ENCODE measurements at places on chromosomes 5 and 9. TPM values are rescaled to one million over a fixed set of nuclear protein-coding genes. Genes with fewer than 3 reads are reported as not detected.

DNA sequence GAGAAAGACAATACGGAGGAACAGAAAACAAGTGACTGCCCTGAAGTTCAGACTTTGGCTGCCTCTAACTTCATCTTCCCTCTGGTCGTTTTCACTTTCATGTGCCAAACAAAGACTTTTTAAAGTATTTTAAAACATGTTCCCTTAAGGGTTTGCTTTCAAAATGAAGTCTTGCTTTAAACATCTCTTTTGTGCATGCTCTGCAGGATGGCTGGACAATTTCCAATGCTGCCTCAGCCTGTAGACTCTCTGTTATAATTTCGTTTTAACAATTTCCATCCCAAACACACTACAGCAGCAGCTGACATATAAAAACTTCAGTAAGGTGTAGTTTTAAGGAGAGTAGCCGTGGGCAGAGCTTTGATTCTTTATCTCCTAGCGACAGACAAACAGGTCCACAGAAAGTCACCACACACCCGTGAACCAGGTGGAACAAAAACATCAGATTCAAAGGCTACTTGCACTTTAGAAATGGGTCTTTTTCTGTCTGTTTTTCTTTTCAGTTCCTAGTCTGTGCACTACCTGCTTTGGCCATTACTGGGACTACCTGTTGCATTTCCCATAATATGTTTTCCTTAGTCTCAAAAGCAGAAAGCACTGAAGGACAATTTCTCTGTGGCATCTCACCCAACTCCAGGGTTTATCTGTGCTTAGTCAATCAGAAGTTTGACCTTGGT is 308.9 kb downstream of the DTWD2 start:
- no peaks in the 10 kb centered on the region for H3K27me3 ChIP-seq
- DNase-seq, result no peak
- no peak overlapping the region for H3K27ac ChIP-seq
- H3K4me3 ChIP-seq, result no peak overlapping the region
- H3K4me1 ChIP-seq, result no peaks in the 10 kb centered on the region

DNA sequence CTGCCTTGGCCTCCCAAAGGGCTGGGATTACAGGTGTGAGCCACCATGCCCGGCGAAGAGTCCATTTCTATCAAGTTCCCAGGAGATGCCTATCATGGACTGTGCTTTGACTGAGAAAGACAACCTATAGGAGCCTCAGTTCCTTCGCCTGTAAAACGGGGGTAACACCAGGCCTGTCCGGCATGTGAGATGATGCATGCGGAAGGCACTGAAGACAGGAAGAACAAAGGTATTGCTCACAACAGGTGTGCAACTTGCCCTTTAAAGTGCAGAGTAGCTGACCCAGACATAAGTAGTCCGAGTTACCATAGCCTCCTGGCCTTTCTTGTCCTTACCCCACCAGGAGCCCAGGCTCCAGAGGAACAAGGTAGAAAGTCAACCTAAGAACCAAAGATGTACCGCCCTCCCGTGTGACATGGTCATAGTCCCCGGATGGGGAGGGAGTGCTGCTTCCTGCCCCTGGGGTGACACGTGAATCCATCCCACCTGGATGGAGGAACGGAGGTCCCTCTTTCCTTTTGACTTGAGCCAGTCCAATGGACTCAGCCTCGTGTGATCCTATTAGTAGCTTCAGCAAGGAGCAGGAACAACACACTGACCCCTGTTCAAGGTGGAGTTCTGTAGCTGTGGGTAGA is 60.3 kb downstream of the HSPA4 start:
- peaks cover 2% of the 10 kb centered on the region for H3K4me1 ChIP-seq
- DNase-seq, result no peak
- H3K27ac ChIP-seq, result no peak overlapping the region
- no peak overlapping the region for H3K4me3 ChIP-seq
- H3K27me3 ChIP-seq, result peaks cover 4% of the 10 kb centered on the region
- H3K36me3 ChIP-seq, result no peaks in the 10 kb centered on the region

The SET gene
- 436 TPM for total RNA-seq

The FANCG gene
- total RNA-seq, result 141 TPM

DNA sequence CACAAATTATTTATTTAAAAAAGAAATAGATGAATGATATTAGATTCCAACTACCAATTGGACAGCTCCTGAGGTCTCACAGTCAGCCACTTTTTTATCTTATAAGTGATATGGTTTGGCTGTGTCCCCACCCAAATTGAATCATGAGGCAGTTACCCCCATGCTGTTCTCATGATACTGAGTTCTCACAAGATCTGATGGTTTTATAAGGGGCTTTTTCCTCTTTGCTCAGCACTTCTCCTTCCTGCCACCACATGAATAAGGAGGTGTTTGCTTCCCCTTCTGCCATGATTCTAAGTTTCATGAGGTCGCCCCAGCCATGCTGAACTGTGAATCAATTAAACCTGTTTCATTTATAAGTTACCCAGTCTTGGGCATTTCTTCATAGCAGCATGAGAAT is 12.9 kb downstream of the NLN start:
- peaks cover 5% of the 10 kb centered on the region for H3K4me1 ChIP-seq
- H3K4me3 ChIP-seq, result no peak overlapping the region
- no peak for DNase-seq
- H3K36me3 ChIP-seq, result peaks cover 10% of the 10 kb centered on the region
- no peak overlapping the region for H3K27ac ChIP-seq

The CARD6 gene
- 2.6 TPM for total RNA-seq

The HSD17B3 gene
- not detected for total RNA-seq

The TNFSF15 gene
- total RNA-seq, result 0.16 TPM

GRCh38 chr9:108980893-108981292 is 32.4 kb downstream of the CTNNAL1 start:
- no peaks in the 10 kb centered on the region for H3K4me1 ChIP-seq
- no peak overlapping the region for H3K27ac ChIP-seq
- H3K36me3 ChIP-seq, result peaks cover 7% of the 10 kb centered on the region
- H3K27me3 ChIP-seq, result no peaks in the 10 kb centered on the region

GRCh38 chr9:35605351-35606137 is 482 bp downstream of the TESK1 start:
- peaks cover 11% of the 10 kb centered on the region for H3K36me3 ChIP-seq
- H3K27me3 ChIP-seq, result no peaks in the 10 kb centered on the region
- no peak overlapping the region for H3K27ac ChIP-seq
- H3K4me3 ChIP-seq, result peak overlapping the region; percentile 71
- DNase-seq, result peak; percentile 73
- peaks cover 30% of the 10 kb centered on the region for H3K4me1 ChIP-seq

DNA sequence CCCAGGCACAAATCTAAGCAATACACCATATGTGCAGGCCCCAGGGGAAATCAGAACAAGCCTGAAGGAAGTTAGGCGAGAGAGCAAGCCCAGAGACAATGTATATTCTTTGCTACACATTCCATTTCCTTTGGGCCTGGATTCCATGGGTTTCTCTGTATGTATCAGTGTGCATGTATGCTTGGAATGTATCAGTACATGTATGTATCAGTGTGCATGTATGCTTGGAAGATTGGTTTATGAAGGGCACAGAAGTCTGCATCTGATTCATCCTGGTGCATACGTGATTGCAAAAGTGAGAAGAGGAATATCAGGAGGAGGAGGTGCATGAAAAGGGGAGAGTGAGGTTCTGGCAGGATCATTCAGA is 232.6 kb upstream of the ANKRD55 start:
- no peak overlapping the region for H3K4me3 ChIP-seq
- H3K27ac ChIP-seq, result no peak overlapping the region
- H3K27me3 ChIP-seq, result peaks cover 8% of the 10 kb centered on the region

The C9 gene
- not detected for total RNA-seq

Data from activated CD8-positive, alpha-beta memory T cell treated with anti-CD3 and anti-CD28 coated beads, Interleukin-2, amount 10 ng/mL, durations not matched to agents 7 days and 5 days (primary cell).